ENCODE measurements at places on chromosomes 16 and 17.

DNA sequence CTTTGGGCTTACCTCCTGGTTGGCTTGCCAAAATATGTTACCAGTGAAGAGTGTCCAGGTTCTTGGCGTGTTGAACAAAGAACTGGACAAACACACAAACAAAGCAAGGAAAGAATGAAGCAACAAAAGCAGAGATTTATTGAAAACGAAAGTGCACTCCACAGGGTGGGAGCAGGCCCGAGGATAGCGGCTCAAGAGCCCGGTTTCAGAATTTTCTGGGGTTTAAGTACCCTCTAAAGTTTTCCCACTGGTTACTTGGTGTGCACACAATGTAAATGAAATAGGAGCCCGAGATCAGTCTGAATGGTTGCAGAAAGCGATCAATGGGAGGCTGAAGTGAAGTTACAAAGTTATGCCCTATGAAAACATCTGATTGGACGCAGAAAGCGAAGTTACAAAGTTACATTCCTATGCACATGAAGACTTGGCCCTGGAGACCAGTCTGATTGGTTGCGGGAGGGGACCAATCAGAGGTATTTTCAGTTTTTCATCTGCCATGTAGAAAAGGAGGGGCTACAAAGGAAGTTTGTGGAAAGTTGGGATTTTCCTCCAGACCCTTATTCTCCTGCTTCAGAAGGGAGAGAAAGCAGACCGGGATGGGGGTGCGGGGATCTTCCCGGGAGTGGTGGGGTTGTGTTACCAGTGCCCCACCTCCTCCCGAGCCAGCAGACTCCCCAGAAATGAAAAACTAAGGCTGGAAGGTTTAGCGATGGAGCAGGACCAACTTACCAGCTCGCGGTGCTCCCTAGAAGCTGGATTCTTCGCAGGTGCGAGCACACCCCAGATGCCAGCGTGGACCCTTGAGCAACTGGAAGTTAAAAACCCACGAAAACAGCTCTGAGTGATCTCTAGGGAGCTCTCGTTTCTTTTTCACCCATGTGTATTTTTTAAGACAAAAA, at the start of gene SLFN12:
SLFN12 (minus strand) TSS at position 325 of the 899 bp plus-strand sequence. CDS start 9,472 bp downstream, outside the sequence.
- DNase-seq: peak; percentile 98

DNA sequence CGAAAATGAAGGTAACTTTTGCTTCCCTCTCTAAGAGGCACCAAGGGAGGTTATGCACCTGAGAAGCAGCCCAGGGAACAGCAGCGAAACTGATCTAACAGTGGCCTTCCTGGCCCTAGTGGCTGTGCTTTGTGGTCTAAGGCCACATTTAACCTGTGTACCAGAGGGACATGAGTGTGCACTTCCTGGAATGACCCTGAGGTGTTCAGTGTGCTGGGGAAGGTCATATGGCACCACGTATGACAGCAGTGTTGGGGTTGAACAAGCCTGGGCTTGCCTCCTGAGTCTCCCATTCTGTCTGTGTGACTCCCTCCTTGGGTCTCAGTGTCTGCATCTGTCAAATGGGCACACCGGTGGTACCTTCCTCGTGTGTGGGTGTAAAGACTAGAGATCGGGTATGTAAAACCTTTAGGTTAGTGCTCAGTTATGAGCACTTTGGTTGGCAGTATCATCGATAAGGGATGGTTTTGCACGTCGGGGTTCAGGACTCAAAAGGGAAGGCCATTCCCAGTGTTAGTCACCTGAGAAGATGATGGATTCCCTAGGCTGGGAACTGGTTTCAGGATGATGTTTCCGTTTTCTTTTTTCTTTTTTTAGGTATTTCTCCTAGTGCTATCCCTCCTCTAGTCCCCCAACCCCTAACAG, 31.9 kb downstream of the PLCG2 start:
- DNase-seq: no peak

DNA sequence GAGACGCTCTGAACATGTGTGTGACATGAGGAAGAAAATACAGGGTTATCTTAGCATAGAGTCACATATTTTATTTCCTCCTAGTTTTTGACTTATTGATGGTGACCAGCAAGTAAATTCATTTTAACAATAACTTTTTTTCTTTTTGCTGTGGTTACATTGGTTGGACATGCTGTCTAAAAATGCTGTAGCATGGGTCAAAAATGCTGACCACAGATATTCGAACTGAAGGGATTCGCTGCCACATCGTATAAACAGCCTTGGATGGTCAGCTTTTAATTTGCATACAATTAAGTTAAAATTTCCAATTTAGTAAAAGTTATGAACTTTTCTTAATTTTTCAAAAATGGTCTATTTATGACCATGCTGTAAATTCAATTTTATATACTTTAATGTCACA, 30.5 kb downstream of the RPGRIP1L start:
- DNase-seq: no peak

DNA sequence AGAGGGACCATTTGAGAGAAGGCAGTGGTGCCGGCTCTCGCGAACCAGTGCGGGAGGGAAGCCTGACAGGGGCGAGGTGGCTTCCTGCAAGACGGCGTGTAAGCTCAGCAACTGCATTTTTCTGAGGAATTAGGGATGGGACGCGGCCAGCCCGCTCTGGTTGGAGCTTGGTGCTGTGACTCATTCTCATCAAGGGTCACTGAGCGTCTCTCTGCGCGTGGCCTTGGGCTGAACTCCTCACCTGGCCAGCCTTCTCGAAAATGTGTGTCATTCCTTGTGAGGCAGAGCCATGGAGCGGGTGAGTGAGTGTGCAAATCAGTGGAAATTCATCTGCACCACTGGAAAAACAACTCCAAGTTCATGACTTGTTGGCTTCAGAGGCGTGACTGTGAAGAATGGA, 52.8 kb downstream of the NTN1 start:
- DNase-seq: no peak

DNA sequence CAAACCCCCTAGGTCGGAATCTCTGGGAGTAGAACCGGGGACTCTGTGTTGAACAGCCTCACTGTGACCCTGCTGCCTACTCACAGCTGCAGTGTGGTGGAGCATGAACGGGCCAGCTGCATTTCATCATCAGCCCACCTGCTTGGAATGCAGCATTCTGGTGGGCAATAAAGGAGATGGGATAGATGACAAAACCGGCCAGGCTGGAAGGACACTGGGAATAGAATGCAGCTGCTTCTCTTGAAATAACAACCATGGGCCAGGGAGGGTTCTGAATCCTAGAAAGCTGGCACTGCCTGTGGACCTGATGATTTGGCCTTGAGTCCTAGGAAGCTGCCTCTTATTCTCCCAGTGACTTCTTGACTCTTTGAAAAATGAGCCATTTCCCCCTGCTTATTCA, 23.5 kb downstream of the CFAP97D1 start:
- DNase-seq: no peak

DNA sequence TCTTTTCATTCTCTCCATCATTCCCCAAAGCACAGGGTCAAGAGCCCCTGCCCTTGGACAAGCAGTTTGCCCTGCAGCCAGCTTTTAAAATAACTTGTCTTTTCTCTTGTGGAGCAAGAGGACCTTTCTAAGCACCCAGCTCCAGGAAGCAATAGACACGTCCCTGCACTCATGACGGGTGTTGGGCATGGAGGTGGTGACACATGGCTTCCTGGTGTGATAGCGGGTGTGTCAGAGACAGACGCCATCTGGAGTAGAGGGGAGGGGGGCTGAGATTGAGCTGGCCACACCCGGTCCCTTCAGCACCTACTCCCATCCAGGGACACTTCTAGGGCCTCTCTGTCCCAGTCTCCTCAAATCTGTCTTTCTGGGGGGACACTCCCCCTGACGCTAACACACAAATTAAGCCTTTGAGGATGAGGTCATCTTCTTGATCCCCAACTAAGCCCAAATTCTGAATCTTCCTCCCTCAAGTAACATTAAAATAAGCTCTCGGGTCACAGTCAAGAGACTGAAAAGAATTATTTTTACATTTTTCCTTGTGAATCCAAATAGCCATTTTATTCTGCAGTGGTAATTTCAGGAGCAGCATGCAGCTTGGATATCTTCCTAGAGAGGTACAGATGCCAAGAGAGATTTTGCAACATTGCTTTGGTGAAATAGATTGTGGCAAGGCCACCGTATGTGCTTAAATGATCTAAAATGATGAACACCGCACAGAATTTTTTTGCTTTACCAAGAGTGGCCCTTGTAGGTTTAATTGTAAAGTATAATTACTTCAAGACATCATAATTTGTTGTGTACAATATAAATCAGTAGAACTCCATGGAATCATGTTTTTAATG, 216.6 kb upstream of the IRX3 start:
- DNase-seq: no peak

GRCh38 chr16:15726715-15727114, 76.7 kb downstream of the NDE1 start:
- no peak for DNase-seq

DNA sequence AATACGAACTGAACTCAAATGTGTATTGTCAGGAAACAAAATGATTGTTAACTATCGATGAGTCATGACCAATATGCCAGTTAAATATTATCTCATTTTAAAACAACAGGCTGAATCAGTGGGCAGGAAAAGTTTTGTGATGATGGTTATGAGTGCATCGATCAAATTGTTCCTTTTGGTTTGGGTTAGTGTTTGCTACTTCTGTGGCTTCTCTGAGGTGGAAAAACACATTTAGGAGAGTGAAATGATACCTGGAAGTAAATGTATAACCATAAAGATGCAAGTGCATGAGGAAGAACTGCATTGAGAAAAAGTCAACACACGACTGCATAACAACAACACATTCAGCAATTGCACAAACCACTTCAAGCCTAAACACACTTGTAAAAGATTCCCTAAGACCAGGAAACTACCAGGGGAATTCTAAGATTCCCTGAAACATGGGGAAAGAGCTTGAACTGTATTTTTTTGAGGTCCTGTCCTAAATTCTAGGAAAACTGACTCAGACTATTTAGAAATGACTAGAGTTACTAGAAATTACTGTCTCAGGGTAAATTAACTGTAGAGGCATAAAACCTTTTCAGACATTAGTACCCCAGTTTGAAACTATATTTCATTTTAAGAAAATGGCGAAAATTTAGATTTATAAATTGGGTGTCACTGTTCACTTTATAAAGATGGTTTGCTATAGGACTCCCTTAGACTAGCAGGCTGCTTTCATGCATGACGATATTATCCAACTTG, 44.8 kb downstream of the CDYL2 start:
- DNase-seq: no peak
